ENCODE measurements at places on chromosomes 16 and 17.
A peak's percentile ranks its signal among the peaks of the same experiment; 100 is the strongest.

DNA sequence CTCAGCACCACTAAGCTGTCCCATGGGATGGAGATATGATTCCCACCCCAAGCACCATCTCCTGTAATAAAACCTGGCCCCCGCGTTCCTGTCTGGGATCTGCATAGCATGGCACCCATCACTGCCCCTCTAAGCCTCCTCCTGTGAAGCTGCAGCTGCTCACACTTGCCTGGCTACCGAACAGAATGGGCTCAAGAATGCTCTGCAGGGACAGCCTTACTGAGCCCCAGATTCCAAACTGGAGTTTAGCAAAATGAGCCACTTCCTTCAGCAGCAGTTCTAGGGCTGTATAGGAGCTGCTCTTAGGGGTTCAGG lies 256.1 kb downstream of the CPPED1 start:
- DNase-seq = no peak

GRCh38 chr16:86919578-86920305 lies 341.4 kb downstream of the FOXL1 start:
- no peak for DNase-seq

- no peak for DNase-seq
Measured at GRCh38 chr17:79183043-79183292, 108.3 kb downstream of the ENGASE start.

DNA sequence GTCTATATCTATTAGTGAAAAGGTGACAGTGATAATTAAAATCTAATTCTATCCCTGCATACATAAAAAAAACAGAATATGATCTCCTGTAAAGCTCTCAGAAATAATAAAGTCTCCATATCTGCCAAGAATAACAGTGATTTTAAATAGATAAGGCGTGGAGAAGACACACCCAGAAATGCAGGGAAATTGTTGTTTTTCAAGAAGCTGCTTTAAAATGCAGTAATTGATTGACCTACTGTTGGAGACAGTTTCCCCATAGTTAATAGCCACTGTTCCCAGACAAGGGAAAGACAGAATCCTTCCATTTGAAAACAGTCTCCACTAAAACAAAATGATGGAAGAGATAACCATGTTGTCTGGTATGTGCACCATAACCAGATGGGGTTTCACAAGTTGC lies 571.5 kb upstream of the CDH5 start:
- no peak for DNase-seq

- DNase-seq = no peak
Measured at GRCh38 chr17:73334771-73335513, 23.1 kb upstream of the CDC42EP4 start.

- no peak for DNase-seq
Measured at GRCh38 chr17:61416211-61416539, 16.5 kb downstream of the TBX2 start.

GRCh38 chr17:563616-564015 lies 151.0 kb downstream of the VPS53 start:
- DNase-seq = no peak

DNA sequence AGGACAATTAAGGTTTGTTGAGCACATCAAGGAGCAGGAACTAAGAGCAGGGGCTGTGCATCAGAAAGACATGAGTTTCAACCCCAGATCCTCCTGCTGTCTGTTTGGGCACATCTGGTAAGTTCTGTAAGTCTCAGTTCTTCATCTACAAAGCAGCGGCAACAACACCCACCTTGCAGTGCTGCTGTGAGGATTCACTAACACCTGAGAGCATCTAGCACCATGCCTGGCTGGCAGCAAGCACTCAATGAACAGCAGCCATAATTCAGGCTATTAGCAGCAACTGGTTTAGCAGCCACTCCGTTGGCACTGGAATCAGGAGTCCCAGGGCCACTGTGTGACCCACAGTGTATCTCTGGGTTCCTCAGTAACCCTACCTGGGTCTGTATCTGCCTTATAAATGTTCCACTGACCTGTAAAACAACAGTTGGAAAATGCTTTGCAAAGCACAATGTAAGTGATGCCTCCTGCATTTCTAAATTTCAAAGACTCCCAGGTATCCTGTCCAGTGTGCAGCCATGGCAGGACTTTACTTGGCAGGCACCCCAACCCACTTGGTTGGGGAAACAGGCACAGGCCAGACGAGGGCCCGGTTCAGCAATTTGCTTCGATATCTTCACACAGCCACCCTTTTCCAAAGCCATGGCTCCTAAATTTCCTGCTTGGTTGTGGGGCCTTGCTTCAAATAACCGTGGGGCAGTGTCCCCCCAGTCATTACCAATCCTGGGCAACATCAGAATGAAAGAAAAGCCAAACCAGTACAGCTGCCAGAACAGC lies 4.2 kb downstream of the ST3GAL2 start:
- DNase-seq = no peak

- no peak for DNase-seq
Measured at GRCh38 chr16:10172848-10173655, 9.2 kb downstream of the GRIN2A start.

GRCh38 chr17:60712675-60713074 lies 35.0 kb downstream of the BCAS3 start:
- no peak for DNase-seq

DNA sequence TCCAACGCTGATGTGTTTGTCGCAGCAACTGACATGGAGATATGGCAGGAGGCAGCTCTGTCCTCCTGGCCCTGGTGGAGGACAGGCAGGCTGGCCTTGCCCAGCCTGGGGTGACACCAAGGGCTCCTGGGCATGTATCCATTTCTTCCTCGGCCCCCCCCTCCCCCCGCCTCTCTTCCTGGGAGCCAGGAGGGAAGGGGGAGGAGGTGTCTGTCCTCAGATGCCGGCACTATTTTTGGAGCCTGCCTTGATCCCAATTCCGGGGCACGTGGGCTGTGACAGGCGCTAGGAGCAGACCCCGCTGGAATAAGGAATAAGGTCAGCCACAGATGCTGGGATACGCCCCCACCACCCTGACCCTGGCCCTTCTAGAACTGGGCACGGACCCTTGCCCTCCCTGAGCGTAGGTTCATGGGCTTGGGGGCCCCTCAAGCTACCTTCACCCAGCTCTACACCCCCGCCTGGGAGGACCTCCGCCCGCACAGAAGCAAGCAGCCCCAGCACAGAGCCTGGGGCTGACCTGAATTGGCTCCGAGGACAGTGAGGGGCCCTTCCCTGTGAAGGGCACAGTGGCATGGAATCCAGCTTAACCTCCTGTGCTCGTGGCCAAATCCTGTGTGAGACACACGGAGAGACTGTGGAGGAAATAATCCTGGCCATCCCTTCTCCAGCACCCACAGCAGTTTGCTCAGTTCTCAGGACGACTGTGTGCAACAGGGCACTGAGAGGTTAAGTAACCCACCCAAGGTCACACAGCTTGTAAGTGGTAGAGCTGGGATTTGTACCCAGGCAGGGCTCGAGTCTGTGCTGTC lies 24.1 kb downstream of the SEC14L5 start:
- DNase-seq = peak; percentile 54

DNA sequence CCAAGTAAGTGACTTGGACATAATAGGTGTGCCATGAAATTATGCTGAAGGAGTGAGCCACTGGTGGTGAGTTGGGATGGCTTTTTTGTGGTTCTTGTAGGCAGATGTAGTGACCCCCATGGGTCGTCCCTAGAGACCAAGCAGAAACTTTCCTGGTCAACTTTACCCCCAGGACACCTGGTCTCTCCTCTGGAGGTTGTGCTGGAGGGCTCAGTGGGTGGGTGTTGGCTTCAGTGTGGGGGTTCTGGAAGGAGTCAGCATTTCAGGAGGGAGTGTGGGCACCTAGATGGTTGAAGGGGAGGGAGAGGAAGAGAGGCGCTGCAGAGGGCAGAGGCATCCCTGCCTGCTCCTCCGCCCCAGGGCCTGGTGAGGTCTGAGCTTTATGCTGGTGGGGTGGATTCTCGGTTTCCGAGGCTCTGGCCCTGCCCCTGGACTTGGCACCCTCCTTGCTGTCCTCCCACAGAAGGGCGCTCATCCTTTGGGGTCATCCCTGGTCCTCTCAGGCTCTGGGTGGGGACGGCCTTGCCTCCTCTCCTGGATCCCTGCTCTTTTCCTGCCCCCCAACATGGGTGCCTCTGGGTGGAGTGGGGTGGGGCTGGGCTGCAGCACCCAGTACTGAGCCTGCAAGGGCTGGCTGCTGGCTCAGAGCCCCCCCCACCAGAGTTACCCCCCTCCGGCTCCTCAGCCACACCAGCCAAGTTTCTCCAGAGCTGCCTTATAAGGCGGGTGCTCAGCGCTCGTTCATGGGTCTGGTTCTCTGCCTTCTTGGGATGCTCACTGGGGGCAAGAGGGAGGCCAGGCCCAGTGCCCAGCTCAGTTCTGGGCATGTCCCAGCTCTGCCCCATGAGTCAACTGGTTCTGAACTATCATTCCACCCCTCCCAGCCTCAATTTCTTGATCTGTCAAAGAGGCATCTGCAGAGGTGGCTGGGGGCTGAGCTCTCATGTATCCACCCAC lies 266.8 kb downstream of the SEC14L1 start:
- no peak for DNase-seq

DNA sequence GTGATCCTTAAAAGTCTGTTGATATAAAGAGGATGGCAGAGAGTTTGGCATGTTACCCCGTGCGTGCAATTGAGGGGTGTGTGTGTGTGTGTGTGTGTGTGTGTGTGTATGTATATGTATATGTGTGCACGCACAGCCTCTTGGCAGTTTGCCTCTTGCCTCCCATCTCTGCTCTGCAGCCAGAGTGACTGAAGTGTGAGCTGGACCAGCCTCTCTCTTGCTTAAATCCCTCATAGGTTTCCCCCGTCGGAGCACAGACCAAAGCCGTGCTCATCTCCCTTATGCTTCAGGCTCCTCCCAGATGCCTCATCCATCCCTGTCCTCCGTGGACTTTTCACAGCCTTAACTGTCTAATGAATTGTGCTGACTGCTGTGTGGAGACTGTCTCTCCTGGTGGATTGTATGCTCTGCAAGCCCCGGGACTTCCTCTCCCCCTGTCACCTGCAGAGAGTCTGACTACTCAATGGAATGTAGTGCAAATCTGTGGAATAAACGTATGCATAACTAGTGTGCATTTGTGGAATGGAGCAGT lies 413.5 kb downstream of the CPPED1 start:
- no peak for DNase-seq

- no peak for DNase-seq
Measured at GRCh38 chr16:1282324-1282973, 26.6 kb downstream of the TPSD1 start.

DNA sequence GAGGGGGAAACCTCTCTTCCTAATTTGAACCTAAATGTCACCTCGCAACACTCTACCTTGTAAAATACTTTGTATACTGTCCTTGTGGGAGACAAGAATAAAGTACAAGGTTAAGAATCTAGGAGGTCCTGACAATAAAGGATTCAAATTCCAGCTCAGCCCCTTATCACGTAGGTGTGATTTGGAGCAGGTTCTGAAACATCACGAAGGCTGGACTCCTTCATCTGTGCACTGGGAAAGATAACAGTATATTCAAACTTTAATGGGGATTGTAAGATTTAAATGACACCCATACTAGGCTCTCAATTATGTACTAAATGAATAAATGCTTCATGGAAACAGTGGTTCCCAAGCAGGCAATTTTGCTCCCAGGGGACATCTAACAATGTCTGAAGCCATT lies 2.1 kb downstream of the TXNDC11 start:
- no peak for DNase-seq

DNA sequence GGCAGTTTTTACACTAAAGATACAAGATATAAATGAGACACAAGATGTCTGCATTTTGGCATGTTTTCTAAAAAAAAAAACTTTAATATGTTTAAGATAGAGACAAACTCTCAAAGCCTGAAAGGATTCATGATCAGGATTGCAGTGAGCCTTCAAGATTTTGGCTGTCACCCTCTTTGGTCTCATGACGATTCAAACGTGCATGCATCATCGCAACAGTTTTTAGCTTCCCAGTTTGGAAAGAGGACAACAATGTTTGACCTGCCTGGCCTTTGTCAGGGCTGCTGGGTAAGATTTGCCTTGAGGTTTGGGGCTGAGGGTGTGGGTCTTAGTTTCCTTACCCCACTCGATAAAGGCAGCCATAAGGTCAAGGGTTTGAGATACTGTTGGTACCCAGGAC lies 134.1 kb downstream of the RGS9 start:
- DNase-seq = no peak

GRCh38 chr17:44598932-44599297 lies 41.6 kb downstream of the FZD2 start:
- DNase-seq = no peak

DNA sequence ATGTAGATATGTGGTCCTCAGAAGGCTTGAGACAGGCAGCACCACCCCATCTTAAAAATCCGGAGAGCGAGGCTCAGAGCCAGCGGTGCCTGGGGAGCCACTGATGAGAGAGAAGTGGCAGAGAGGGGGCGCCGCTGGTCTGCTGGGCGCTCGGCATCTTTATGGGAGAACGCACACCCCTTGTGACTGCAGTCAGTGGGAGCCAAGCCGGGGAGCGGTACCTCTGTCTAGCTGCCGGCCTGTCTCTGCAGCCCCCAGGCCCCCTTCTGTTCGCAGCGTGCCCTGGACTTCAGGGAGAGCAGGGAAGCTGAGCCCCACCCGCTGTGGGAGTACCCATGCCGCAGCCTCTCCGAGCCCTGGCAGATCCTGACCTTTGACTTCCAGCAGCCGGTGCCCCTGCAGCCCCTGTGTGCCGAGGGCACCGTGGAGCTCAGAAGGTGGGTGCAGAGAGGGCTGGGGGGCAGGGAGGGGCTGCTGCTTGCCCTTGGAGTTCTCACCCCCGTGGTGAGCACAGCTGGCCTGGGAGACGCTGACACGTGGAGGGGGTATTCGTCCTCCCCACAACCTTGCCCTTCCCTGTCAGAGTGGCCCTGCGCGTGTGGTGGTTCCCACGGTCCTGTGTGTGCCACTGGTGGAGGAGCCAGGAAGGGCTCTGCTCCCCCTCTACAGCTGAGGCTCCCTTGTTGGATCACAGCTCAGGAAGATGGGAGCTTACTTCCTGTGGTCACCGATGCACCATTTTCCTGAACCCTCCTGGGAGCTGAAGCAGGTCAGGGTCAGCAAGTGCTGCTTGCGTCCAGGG lies 44.8 kb downstream of the PRMT7 start:
- DNase-seq = no peak

DNA sequence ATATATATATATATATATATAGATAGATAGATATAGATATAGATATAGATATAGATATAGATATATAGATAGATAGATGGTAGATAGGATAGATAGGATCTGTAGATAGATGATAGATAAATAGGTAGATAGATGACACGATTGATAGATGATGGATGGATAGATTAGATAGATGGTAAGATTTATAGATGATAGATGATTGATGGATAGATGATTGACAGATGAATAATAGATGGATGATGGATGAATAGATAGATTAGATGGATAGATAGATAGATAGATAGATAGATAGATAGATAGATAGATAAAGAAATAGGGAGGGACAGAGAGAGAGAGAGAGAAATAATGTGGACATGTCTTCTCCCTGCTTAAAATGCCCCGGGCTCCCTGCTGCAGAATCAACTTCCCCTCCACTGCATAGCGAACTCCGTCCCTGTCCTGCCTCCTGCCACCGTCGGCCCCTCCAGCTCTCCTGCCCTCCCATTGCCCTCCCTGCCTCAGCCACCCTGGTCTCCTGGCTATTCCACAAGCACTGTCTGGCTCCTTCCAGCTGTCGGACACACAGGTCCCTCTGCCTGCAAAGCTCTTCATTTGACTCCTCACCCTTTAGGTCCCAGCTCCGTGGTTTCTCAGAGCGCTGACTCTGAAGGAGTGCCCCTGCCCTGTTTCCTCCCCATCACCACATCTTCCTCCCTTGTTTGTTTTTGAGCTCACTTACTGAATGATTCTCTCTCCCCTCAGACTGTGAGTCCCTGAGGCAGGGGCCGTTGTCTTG lies 254.0 kb downstream of the KATNIP start:
- DNase-seq = no peak

GRCh38 chr16:75266738-75267630 lies 15.6 kb upstream of the BCAR1 start:
- DNase-seq = no peak

Data from left cardiac atrium (tissue), 4 donors.